Erythroblast (primary cell): ENCODE measurements at places on chromosomes 3 and 15.

- DNase-seq, result no peak
Observed at GRCh38 chr3:61333192-61333961, 82.1 kb upstream of the FHIT start.

- DNase-seq, result no peak
Observed at GRCh38 chr3:41600616-41601015, 361.3 kb downstream of the ULK4 start.

- DNase-seq, result no peak
Observed at GRCh38 chr3:133874344-133874743, 21.3 kb downstream of the RAB6B start.

- no peak for DNase-seq
Observed at GRCh38 chr3:152038490-152038889, 165.0 kb downstream of the SUCNR1 start.

DNA sequence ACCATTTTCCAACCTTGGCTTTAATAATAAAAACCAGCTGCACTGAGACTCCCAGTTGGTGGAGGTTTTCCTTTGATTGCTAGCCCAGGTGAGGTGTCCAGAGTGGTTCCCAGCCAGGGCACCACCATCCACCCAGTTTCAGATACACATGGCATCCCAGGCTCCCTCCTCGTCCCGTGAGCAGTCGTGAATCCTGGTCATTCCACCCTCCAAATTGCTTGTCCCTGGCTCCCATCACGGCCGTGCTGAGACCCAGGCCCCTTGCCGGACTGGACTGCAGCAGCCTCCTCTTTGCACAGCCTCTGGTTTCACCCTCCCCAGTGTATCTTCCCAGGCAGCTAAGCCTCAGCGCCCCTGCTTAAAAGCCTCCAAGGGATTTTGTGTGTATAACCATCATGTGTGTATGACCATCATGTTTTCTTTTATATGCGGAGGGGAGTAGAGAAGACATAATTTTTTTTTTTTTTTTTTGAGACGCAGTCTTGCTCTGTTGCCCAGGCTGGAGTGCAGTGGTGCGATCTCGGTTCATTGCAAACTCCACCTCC is 106.3 kb downstream of the ETFA start:
- no peak for DNase-seq
